Endothelial cell of coronary artery (primary cell): ENCODE measurements at places on chromosomes 16 and 17. TPM values are rescaled to one million over a fixed set of nuclear protein-coding genes. Genes with fewer than 3 reads are reported as not detected.

The KRT222 gene
- not detected in 2 replicates for total RNA-seq

The ZMYND15 gene
- under 0.01 TPM in 1 of 2 replicates, not detected in the other for total RNA-seq

The FBXL16 gene
- under 0.01 and 0.18 TPM in 2 replicates for total RNA-seq

The SHISA9 gene
- total RNA-seq: under 0.01 TPM in 1 of 2 replicates, not detected in the other

The ARHGAP27 gene
- total RNA-seq: 13.4 and 16.6 TPM in 2 replicates
